Hematopoietic multipotent progenitor cell treated with erythropoietin and hydrocortisone succinate and interleukin-3 and kit ligand, for 17 days (in vitro differentiated cells): ENCODE measurements at places on chromosomes 3 and 15.

- no peak for DNase-seq
Measured at GRCh38 chr3:4063916-4064574, 239.1 kb upstream of the SETMAR start.

- no peak for DNase-seq
Measured at GRCh38 chr15:94265009-94265408, 33.6 kb downstream of the MCTP2 start.

DNA sequence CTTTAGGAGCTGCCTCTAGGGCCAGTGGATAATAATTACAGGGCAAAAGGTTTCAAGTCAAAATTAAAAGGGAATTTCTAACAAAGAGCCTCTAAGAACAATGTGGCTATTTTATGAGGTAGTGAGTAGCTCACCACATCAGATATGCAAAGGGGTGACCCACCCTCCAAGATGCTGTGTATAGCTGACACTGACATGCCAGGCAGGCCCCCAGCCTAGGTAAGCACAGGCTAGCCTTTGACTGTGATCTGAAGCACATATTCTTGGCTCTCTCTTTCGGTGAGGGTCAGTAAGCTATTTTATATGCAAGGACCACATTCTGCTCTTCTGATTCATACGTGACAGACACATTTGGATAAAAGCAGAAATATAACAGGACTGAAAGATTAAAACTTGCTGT is 2.8 kb upstream of the THSD4 start:
- no peak for DNase-seq

GRCh38 chr3:13666781-13667709 is 118.1 kb downstream of the FBLN2 start:
- DNase-seq: no peak

- DNase-seq: no peak
Measured at GRCh38 chr15:31407376-31407775, 80.7 kb downstream of the KLF13 start.

DNA sequence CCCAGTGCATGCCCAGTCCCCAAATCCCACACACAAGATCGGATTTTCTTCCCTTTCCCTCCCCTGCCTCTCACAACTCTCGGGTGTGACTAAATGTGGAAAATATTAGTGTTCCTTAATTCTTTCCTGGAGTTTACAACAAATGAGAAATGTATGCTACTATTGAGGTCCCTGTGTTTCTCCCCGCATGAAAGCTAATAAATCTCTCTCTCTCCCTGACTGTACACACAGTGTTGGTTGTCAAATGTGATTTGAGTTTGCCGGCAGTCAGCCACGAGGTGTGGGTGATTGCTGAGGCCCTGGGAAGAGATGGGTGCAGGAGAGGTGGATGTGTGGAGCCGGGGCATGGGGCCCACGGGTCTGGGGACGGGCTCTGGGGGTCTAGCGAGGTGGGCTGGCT is 161.4 kb upstream of the IQSEC1 start:
- DNase-seq: no peak

- no peak for DNase-seq
Measured at GRCh38 chr15:32951736-32952464, 234.1 kb downstream of the GREM1 start.

DNA sequence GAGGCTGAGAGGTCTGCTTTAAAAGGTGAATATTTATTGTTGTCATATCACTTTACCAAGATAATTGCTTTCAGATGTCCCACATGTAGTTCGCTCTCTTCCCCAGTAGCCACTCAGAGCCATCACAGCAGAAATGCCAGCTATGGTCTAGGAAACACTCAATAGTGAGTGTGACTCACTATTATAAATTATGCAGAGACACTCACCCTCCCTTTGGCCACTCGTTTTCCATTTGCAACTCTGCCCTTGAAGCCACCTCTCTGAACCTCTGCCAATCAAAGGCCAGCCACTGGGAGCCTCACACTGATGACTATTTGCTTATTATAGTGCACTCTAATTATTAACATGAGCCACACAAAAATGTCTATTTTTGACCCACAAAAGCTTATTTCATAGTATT is 328.1 kb upstream of the ATP10A start:
- DNase-seq: no peak
